ENCODE measurements at places on chromosomes 6 and 20.

GRCh38 chr20:57630061-57630460, 9.8 kb upstream of the ZBP1 start:
- DNase-seq, result no peak

- no peak for DNase-seq
Measured at GRCh38 chr20:63135411-63135810, 80.5 kb downstream of the YTHDF1 start.

DNA sequence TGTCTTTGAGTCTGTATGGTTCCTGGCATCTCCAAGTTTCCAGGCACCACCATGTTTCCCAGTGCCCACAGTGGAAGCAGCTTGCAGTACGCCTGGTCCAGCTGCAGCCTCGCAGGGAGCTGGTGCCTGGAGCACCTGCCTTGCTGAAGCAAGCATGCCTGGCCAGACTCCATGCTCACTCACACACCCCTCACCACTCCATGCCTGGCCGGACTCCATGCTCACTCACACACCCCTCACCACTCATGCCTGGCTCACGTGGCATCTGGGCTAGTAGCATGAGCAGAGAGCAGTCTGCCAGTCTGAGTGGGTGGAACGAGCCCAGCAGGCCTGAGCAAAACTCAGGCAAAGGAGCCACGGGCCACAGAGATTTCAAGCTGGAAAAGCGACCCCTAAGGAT, 214.3 kb downstream of the TFAP2C start:
- no peak for DNase-seq

DNA sequence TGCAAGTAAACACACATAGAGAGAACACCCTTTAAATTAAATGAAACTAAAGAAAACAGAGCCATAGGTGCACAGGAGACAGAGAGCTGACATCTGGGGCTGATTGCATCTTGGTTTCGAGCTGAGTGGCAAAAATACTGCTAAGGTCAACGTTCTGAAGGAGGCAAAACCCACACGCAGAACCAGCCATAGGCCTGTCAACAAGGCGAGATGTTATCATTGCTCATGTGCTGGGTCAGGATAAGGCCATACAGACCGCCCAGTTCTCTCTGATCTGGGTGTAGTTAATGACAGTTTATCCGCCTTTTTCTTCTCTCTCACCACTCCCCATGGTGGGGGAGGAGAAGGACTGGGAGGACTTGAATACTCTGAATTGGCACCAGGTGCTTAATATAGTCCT, 4.5 kb upstream of the FAM110A start:
- DNase-seq, result peak; percentile 92

GRCh38 chr6:86775893-86776292, 161.4 kb upstream of the HTR1E start:
- no peak for DNase-seq

Data from RPMI8226 (cell line).